NCI-H524 treated with DMSO at 0.1 percent for 48 hours (cell line): ENCODE measurements at places on chromosomes 3 and 15.

GRCh38 chr3:146072824-146073223 is 88.2 kb downstream of the PLOD2 start:
- DNase-seq = no peak

DNA sequence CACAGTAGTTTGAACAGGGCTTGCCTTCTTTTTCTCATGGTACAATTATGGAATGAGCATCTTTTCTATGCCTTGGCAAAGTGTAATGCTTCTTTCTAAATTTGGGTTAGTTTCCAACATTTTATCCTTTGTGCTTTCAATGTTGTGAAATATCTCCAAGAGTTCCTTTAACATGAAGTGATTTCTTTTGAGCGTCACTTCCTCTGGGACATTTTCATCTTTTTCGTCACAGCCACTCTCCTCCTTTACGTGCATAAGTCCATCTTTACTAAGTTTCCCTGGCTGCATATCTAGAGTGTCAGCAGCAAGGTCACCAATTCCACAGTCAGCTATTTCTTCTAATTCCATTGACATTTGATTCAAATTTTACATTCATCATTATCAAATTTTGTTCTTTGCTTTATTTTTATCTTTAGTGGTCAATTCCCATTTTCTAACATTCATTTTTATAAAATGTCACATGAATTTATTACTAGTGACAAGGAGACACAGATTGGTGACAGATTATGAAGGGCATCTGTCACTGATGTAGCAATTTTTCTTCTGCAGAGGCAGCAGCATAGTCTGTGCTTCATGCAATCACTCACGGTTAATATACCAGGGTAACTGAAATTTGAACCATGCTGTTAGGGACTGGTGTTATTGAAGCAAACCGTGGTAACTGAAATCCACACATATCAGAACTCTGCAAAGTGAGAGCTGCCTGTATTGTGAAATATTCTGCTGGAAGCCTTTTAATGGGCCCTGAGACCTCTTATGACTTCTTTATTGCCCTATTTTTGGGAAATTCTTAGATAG is 126.5 kb upstream of the THBS1 start:
- DNase-seq = no peak

DNA sequence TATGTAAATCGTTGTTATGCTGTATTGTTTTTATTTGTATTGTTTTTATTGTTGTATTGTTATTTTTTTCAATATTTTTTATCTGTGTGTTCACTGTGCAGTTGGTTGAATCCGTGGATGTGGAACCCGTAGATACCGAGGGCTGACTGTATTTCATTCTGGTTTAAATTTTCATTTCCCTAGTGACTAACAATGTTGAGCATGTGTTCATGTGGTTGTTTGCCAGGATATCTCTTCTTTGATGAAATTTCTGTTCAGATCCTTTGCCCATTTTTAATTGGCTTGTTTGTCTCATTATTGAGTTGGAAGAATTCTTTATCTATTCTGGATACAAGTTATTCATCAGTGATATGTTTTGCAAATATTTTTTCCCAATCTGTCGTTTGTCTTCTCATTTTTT is 29.7 kb downstream of the STOML1 start:
- no peak for DNase-seq

- DNase-seq = no peak
Measured at GRCh38 chr3:107431246-107432012, 54.2 kb downstream of the CCDC54 start.

DNA sequence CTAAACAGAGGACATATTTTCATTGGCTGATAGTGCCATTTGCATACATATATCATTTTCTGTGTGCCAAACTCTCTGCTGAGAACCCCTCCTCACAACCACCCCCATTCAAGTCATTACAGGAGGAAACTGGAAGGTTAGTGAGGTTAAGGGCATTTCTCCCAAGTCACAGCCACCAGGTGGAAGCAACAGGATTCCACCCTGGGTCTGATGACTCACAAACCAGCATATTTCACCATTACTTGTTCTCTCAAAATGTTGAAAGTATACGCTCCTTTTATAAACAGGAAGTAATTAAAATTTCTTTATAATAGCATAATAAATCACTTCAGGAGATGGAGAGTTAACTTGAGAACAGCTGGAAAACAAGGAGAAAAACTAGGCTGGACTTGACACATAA is 398.6 kb upstream of the WNT5A start:
- DNase-seq = no peak

DNA sequence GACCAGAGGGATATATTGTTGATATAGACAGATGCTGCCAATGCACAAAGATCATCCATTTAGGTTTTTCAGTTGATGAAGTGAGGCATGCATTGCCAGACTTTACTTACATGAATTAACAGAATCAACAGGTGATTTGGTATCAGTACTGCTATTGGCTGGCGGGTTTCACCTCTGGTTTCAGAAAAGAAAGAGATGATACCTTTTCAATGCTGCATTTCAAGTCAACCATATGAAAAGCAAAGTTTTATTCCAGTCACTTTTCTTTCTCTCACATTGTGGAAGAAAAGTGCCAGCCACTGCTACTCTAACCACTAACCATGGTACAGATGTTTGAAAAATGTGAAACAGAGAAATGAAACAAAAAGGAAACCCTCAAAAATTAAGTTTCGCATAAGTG is 289.1 kb downstream of the TIGIT start:
- DNase-seq = no peak

GRCh38 chr3:57974796-57975388 is 33.3 kb upstream of the FLNB start:
- DNase-seq = no peak

- no peak for DNase-seq
Measured at GRCh38 chr3:2713923-2714322, 396.3 kb downstream of the IL5RA start.

DNA sequence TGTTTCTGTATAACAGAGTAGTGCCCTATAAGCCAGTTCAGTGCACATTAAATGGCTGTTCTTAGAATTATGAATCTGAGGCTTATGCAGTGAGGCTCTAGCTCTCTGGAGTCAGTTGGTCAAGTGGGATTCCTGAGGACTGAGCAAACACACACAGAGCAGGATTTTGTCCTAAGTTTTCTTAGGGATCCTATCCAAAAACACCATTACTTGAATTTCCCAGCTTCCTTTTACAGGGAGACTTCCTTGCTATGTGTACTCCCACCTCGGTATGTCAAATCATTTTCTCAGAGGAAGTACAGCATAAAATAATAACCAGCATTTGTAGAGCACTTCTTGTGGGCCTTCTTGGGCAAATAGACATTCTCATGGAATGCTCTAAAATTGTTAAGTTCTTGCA is 63.1 kb upstream of the GOLGA6B start:
- DNase-seq = no peak

DNA sequence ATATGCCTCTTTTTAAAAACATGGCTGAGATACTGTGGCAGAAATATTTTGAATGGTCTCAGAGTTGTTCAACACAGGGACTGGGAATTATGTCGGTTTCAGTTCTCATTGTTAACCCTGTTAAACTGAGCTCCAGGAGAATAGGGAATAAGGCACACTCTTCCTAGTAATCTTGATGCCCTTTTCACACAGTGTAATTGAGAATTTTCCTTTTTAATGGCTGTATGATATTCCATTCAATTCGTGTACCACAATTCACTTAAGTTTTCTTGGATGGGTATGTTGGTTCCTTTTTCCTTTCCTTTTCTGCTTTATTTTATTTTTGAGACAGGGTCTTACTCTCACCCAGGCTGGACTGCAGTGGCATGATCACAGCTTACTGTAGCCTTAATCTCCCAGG is 33.7 kb upstream of the BCL2L10 start:
- DNase-seq = no peak

GRCh38 chr3:184260724-184261269 is 556 bp downstream of the CAMK2N2 start:
- no peak for DNase-seq
